Globus pallidus (tissue), 1 donor: ENCODE measurements at places on chromosomes 7 and 10.

- DNase-seq: no peak
Observed at GRCh38 chr7:14275356-14275755, 285.9 kb upstream of the ETV1 start.

DNA sequence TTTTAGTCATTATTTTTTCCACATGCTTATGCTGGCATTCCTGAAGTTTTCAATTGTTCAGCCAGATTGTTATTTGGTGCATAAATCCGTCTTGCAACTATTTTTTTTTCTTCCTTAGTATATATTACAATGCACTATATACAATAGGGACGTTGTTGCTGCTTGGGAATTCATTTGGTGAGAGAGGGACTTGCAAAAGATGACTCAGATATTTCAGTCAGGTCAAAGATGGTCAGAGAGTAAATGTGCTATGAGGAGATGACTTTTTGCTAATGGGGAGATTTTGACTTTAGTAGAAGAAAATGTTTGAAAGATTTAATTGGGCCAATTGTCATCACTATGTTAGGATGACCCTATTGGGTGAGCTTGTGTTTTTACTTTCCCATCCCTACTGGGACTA, 348.4 kb upstream of the MTPN start:
- no peak for DNase-seq

GRCh38 chr10:132146271-132146671, 40.5 kb upstream of the DPYSL4 start:
- DNase-seq: no peak

DNA sequence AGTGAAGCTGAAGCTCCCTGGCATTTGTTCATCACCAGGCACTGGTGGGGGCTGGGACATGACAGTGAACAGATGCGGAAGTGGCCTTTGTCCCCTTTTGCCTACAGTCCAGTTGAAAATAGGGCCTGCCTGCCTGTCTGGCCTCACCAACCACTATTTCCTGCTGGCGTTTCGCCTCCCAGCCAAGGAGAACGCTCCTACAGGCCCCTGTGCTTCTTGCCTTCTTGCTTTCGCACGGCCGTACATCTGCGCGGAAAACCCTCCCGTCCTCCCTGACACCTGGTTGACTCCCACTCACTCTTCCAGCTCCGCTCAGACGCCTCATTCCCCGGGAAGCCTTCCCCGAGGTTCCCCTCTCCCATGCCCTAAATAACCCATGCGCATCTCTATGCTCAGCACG, 317.3 kb downstream of the PRPF18 start:
- peak; percentile 60 for DNase-seq

DNA sequence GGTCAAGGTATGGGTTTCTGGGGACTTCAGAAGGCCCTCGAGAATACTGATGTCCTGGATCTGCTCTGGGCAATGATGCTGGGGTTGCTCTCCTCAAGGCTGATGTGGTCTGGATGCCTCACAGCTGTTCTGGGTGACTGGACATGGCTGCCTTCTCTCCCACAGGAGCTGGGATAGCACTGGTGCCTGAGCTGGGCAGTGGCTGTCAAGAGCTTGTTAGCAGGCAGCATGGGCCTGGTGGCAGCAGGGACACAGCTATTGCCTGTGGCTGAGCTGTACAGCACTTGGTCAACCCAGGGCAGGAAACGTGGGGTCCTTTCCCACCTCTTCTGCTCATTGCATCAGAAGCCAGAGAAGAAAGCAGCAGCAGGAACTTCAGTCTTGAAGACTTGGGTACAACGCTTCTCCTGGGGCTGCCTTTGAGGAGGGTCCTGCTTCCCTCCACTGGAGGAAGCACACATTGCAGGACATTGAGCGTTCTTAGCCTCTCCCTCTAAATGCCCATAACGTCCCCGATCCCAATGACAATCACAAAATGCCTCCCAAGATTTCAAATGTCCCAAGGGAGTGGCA, 13.0 kb downstream of the ADCYAP1R1 start:
- DNase-seq: no peak

- no peak for DNase-seq
Observed at GRCh38 chr7:93566876-93567275, 7.6 kb downstream of the CALCR start.

DNA sequence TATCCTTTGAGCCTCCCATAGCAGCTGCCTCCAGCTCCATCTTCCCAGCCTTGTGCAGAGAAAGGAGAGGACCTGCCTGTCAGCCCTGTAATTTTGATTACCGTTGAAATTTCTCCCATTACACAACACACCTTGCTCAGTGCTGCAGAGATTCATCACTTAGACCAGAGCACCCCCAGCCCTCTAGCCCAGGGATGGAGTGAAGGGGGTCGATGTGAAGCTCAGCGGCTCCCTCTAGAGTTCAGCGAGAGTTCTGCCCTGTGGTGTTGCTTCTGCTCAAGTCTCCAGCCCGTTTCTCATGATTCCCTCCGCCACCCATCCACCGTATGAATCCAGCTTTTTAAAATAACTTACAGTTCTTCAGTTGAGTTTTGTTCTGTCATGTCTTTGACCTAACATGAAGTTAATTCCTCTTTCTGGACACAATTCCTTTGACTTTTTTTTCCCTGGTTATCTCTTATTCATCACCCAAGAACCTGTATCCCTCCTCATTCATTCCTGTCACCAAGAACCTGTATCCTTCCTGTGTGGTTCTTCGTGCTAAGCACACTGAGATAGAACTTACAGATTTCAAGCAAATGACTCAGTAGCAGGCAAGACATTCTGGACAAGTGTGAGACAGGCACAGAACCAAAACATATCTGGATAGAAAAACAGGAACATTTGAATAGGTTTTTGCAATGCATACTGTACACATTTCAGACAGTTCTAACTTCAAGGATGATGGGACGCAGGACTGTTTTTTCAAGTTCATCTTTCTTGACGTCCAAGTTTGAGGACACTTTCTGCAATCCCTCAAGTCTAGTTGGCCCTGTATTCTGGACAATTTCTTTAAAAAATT, 35.0 kb upstream of the ZNF32 start:
- DNase-seq: no peak

DNA sequence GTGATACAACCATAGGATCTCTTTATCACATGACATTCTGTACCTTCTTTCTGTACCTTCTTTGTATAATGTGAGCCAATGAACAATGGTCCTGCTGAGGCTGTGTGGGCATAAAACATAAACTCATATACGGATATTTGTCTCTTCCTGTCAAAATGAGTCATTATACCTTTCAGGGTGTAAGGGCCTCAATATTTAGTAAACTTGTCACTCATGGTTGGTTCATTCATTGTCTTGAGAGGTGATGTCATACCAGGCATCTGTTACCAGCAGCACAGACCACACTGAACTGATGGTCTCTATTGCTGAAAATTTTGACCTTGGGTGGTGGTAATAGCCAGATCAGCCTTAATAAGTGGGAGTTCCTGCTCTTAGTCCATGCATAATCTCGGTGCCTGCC, 287.6 kb upstream of the TPK1 start:
- no peak for DNase-seq
